Stimulated activated CD4-positive, alpha-beta T cell treated with anti-CD3 and anti-CD28 coated beads, Interleukin-4, amount 100 ng/mL, for 24 hours (primary cell): ENCODE measurements at places on chromosomes 3 and 15.
A peak's percentile ranks its signal among the peaks of the same experiment; 100 is the strongest.

GRCh38 chr3:31288641-31289100 is 244.1 kb upstream of the STT3B start:
- peak; percentile 28 for DNase-seq

- no peak for DNase-seq
Measured at GRCh38 chr3:13500133-13500885, 20.2 kb downstream of the HDAC11 start.

GRCh38 chr15:76345880-76346668 is 9.5 kb downstream of the ISL2 start:
- no peak for DNase-seq

DNA sequence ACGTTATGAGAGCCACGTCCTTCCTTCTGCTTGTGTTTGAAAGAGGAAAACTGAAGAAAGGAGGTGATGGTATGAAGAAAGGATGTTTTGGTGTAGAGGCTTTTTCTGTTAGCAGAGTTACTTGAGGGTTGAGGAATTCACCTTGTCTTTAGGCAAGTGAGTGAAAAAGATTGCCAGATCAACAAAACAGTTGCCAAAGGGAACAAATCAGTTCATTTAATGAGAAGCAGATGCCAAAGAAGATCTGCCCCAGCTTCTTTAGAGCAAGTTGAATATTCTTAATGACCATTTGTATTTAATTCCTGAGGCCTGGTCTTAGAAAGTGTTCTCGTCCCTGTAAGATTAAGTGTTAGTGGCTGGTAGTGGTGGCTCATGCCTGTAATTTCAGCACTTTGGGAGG is 2.6 kb downstream of the CHCHD6 start:
- DNase-seq, result no peak

DNA sequence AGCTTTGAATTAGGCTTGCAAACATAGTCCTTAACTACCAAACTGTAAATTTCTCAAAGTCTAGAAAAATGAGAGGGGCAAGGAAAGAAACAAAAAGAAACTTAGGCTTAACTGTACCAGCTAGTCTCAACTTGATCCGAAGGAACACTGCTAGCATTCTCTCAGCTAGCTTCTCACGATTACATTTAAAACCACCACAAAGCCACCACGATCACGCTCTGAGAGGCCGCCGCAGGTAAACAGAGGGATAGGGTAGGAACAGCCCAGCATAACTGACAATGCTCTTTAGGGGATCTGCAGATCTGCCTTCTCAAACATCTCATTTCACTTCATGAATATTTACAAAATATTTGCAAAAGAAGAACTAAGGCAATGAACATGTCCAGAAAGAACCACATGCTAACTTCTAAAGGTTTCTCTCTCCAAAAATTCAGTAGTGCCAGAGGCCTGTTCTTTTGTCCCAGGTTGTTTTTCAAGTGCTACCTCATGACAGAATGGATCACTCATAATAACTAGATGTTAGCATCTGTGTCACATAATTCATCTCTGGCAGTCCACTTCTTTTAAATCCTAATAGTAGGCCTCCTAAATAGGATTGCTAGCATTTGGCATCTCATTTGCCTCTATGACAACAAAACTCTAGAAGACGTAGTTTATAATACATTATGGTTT is 18.9 kb downstream of the VGLL4 start:
- no peak for DNase-seq

- no peak for DNase-seq
Measured at GRCh38 chr3:6120786-6121185, 740.1 kb upstream of the GRM7 start.

GRCh38 chr3:183653209-183654064 is 18.0 kb downstream of the KLHL24 start:
- DNase-seq, result no peak

- no peak for DNase-seq
Measured at GRCh38 chr15:66707310-66708082, 5.5 kb downstream of the SMAD6 start.

- DNase-seq, result no peak
Measured at GRCh38 chr3:114207768-114208167, 28.9 kb upstream of the DRD3 start.

- no peak for DNase-seq
Measured at GRCh38 chr15:38674448-38674847, 109.8 kb upstream of the RASGRP1 start.

GRCh38 chr3:535566-536416 is 339.2 kb downstream of the CHL1 start:
- no peak for DNase-seq

GRCh38 chr15:40912478-40912877 is 16.7 kb upstream of the DLL4 start:
- DNase-seq, result no peak

GRCh38 chr3:159761369-159761768 is 227.3 kb upstream of the IL12A start:
- no peak for DNase-seq

DNA sequence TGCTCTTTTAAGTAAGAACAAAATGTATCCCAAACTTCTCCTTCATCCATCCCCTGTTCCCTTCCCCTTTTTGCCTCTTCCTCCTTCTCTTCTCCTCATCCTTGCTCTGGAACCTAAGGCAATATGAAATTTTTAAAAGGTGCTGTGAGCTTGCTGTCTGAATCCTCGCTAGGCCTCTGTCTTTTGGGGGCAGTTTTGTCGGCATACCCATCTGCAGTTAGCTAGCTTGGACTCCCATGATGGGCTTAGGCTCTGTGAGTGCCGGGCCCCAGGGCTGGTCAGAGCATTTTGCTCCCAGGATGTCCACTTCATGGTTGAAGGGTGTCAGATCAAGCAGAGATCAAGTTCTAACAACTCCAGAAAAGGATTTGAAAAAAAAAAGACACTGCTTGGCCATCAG is 18.6 kb downstream of the ZIC1 start:
- DNase-seq, result no peak

DNA sequence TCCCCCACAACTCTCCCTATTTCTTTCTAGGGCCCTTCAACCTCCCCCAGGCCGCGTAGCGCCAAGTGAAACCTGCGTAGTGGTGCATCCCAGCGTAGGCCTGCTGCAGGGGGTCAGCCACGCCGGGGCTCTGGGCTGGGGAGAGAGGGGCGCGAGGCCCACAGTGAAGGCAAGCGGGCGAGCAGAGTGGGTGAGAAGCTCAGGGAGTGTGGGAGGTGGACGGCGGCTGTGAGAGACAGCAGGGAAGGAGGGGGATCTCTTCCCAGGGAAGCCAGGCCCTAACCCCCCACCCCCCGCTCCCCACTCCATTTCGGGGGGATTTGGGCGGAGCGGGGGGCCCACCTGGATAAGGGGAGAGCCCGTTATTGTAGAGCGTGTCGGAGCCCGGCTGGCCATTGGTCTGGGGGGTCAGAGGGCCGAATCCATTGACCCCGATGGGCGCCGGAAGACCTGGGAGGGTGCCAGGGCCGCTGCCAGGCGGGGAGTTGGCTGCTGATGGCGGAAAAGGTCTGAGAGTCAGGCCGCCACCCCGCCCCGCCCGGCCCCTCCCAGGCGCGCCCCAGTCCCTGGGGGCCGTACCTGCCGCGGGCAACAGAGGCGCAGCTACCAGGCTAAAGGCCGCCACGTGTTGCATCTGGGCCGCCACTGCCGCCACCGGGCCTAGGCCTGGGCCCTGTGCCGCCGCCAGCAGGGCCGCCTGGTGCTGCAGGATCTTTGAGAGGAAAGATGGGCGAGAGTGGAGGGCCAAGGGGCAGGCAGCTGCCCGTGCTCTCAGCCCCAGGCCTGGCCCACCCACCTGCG is 16.6 kb upstream of the PARP6 start:
- no peak for DNase-seq

DNA sequence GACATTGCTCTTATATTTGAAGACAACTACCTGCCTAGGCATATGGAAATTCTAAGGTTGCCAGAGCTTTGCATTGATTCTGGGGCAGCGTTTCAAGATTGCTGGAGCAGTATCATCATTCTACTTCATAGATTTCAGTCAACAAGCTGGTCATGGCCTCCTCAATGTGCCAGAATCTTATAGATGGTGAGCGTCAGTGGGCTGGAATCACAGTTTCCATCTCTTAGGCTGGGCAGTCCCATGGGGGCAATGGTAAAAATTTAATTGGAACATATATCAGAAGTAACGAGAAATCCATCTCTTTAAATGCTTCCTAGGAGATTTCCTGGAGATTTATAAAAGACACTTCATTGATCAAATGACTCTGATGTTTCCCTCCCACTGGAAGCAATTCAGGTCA is 258.3 kb downstream of the SV2B start:
- no peak for DNase-seq

GRCh38 chr3:176867681-176868663 is 329.3 kb downstream of the TBL1XR1 start:
- DNase-seq, result no peak

GRCh38 chr3:139518306-139518705 is 21.2 kb downstream of the RBP1 start:
- DNase-seq, result no peak

DNA sequence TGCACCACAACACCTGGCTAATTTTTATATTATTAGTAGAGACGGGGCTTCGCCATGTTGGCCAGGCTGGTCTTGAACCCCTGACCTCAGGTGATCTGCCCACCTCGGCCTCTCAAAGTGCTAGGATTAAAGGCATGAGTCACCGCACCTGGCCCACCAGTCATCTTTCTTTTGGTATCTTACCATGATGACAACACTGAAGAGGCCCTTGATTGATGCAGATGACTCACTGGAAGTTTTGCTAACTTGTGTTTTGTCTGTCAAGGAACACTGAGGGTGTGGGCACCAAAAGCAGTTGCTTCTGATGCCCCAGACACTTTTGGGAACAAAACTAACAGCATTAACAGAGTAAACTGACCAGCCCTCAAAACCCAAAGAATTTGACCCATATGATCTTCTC is 88.3 kb downstream of the MYO5A start:
- DNase-seq, result peak; percentile 41

GRCh38 chr3:29697989-29698388 is 417.1 kb downstream of the RBMS3 start:
- no peak for DNase-seq

DNA sequence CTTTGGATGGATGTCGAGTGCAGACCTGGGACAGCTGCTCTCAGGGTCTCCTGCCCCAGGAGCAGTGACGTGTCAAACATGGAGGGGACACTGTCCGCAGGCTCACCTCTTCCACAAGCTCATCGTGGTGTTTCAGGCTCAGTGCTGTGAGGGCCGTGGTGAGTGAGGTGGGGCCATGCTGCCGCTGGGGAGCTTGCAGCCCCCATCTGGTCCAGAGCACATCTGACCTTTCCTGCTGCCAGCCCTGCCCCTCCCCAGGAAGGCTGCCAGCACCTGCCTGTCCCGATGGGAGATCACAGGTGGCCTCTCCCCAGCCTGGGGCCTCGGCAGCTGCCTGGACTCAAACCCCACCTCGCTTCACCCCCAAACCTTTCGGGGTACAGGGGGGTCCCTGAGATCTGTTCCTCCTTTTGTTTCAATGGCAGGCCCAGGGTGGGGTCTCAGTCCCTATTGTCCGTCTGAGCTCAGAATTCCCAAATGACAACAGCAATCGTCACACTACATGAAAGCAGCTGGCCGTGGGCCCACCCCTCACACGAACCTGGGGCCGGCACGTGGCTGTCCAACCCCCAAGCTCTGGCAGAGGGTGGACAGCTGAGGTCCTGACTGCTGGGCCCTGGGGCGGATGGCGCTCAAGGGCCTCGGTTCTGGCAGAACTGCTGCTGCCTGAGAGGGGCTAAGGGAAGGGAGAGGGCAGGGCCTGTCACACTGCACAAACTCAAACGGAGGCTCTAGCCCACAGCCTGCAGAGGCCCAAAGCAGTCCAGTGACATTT is 65.0 kb upstream of the RPL32 start:
- DNase-seq, result no peak

GRCh38 chr3:48402281-48402732 is 27.6 kb downstream of the PLXNB1 start:
- no peak for DNase-seq

DNA sequence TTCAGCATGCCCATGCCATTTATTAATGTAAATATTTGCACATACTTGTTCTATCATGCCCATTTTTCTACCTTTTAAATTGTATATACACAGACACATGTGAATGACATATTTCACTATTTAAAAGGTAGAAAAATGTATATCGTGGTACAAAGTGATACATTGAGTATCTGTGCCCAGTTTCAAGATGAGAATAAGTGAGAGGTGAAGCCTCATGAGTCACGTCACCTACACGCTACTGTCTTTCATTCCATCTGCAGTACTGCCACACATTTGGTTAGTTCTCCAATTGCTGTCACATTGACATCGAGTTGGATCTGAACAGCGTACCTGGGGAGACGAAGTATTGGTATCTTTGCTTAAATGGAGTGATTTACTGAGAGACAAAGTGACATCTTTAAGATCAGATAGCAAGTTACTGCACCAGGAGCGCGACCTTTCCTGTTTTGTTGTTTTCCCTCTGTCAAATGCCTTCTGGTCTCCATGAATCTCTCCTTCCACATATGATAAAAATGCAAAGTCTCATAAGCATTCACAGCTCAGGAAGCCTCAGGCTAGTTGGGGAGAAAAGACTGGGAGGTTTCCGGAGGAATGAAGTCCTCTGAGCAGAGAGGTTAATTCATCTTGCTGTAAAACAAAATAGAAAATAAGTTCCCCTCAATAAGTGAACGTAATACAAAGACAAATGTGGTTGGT is 12.0 kb downstream of the GREM1 start:
- DNase-seq, result no peak

GRCh38 chr15:39573844-39574243 is 7.0 kb upstream of the THBS1 start:
- no peak for DNase-seq

GRCh38 chr15:72532991-72533601 is 59.0 kb downstream of the ARIH1 start:
- DNase-seq, result peak; percentile 14

- DNase-seq, result no peak
Measured at GRCh38 chr3:11001020-11001657, 8.6 kb downstream of the SLC6A1 start.

DNA sequence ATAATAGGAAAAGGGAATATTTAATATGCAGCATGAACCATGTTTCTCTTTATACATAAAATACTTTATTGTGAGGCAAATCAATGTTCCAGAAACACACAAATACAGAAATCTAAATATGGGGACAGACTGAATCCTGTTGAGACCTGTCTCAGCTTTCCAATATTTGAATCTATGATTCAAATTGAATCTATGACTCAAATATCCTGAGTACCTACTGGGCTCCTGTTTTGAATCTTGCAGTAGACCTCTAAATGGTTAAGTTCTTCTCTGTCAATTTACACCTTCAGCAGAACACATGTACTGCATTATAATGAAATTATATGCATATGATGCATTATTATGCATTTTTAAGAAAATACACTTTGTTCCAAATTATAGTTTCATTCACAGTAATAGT is 143.2 kb upstream of the PLXND1 start:
- DNase-seq, result no peak

GRCh38 chr3:187833799-187834578 is 88.7 kb upstream of the BCL6 start:
- peak; percentile 48 for DNase-seq

- no peak for DNase-seq
Measured at GRCh38 chr15:74441248-74441941, 7.6 kb upstream of the SEMA7A start.

- no peak for DNase-seq
Measured at GRCh38 chr3:188397766-188398705, 244.1 kb downstream of the LPP start.

- DNase-seq, result no peak
Measured at GRCh38 chr3:105253225-105253624, 113.5 kb upstream of the ALCAM start.
